ENCODE measurements at places on chromosomes 2 and 18.

DNA sequence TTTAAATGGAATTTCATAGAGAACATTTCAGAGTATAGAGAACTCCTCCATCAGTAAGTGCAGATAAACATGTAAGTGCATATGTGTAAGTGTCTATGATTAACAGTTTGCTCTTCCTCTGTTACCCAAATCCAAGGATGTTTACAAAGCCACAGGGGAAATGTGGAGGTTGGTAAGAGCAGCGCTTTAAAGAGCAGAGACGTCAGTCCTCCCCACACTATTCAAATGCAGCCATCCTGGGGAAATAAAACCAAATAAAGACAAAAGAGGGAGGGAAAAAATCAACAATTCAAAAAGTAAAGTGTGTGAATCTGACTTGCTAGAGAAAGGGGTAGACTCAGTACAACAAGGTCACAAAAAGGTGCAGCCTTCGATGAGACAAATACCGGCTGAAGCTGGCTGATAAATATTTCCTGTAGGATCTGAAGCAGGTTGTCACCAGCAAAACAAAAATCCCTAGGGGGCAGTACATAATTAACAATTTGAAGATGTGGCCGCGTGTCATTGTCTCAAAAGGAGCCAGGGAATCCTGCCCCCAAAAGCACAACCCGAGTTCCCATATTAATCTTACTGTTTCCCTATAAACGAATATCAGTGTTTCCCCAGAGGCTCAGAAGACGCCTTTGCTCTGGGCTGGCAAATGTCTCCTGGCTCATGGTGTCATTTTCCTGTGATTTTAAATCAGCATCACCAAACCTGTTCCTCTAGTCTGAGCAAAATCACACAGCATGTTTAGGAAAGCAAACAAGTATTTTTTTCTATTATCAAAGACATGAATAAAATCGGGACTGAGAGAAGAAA lies 216.5 kb downstream of the CDCA7 start:
- peak; percentile 53 for DNase-seq

DNA sequence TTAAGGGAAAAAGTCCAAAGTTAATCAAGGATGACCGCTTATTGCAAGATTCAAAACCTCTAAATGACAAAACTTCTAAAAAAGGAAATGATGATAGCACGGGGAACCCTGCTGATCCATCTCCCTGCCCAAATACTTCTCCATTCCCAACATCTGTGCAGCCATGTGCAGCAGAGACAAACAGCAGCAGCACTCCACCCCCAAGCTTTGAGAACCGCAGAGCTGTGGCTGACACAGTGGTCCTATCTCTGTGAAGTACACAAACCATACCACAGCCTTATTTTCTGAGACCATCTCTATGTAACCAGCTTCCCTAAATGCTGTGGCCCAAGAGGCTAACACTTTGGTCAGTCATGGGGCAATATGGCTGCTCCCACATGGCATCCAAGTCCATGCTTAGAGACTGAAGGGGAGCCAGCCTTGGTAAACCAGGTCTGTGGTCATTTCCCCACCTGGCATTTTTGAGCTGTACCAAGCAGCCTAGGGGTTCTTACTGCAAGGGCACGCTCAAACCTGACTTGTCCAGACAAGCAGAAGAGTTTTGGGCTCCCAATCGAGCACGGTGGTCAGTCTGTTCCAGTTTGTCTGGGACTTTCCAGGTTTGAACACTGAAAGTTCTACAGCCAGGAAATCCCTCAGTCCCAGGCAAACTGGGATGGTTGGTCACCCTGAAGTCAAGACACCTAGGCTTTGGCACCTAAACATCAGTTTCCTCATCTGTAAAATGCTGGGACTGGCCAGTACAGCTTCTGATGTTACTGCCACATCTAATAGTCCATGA lies 17.1 kb upstream of the NFE2L2 start:
- no peak for DNase-seq

DNA sequence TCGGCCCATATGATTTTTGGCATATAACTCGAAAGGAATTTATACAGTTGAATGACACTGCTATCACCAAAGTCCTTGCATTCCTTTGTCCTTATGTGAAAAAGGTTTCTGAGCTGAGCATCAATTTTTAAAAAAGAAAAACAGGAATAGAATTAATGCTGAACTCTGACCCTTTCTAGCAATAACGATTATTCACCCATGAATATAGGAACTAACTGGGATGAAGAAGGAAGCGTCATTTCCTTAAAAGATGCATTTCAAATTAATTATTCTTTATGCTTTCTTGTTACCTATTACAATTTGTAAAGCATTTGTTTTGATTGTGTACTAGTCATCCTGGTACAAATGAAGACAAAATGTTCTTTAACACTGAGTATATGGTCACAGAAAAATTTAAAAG lies 19.3 kb downstream of the TMEM247 start:
- DNase-seq: no peak

DNA sequence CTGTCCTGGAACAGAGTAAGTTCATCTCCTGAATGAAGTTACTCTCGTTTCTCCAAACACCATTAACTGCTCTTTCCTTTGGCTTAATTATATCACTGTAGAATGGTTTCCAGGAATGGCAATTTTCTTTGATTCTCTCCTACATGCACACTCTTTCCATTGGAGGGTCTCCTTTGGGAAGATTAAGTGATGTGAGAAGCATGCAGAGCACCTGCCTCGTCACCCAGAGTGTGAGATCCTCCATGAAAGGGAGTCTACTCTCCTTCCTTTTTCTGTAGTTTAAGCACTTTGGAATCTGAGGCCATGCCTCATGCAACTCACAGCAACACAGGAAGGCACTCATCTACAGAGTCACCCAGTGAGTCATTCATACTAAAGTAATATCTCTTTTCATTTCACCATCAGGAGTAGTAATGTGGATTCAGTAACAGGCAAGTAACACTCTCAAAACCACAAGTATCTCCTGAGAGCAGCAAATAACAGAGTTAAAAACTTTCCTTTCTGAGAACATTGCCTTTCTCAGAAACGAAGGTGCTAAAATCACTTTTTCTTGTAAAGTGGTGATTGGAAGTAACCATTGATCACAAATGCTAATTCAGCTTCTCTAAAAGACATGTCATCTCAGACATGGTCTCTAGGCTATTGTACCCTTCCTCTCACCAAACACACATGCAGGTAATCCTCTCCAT lies 52.8 kb upstream of the IL1RL1 start:
- peak; percentile 97 for DNase-seq

DNA sequence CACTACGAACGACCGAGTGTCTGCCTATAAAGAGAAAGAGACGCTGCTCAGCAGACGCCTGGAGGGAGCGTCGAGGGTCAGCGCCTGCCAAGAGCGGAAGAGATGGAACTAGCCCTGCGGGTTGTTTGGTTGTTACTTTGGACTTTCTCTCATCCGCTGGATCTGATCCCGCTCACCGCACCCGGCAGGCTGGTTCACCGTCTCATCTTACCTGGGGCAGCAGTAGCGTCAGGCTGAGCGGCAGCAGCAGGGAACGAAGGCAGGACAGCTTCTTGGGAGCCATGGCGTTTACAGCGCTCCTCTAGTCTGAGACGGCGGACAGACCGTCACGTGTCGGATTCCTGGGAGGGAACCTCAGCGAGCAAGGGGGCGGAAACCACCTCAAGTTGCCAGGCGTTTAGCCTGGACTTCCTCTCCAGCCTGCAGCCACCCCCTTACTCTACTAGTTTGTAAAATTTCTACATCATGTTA lies 1.9 kb downstream of the GLB1L start:
- DNase-seq: peak; percentile 35

- no peak for DNase-seq
These were observed 6.8 kb upstream of the TOGARAM2 start for GRCh38 chr2:28974252-28974651.

DNA sequence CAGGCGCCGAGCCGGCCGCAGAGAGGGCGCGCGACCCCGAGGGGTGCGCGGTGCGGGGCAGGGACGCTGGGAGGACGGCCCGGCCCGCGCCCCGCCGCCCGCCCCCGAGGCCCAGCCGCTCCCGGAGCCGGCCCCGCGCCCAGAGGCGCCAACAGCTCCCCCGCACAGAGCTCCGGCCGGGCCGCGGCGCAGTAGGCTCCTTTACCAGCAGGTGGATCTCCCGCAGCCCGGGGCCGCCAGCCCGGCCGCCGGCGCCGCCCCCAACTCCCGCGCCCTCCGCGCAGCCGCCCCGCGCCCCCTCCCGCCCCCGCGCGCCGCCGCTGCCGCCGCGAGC lies 258 bp downstream of the MGAT4A start:
- no peak for DNase-seq

GRCh38 chr2:25204190-25204838 lies 35.9 kb upstream of the POMC start:
- DNase-seq: no peak

DNA sequence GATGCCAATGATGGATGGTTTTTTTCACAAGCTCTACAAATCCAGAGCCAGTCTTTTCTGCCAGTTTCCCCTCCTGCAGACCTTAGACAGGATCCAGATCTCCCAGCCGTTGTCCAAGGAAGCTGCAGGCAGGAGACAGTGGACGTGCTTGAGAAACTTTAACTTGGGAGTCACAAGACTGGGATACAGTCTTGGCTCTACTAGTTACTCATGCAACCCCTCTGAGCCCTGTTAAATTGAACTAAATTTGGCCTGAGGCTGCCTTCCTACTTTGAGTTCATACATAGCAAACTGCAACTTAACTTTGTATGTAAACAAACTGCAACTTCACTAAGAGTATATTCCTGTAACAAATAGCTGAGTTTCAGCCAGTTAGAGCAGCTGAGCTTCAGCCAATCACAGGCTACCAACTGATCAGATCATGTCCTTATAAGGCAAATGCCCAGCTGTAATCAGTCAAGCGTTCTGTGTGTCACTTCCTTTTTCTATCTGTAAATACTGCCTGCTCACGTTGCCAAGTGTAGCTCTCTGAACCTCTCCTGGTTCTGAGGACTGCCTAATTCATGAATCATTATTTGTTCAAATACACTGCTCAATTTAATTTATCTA lies 140.9 kb downstream of the CAPN13 start:
- peak; percentile 99 for DNase-seq

- DNase-seq: peak; percentile 62
These were observed 2.2 kb upstream of the KCNH7 start for GRCh38 chr2:162840598-162841246.

DNA sequence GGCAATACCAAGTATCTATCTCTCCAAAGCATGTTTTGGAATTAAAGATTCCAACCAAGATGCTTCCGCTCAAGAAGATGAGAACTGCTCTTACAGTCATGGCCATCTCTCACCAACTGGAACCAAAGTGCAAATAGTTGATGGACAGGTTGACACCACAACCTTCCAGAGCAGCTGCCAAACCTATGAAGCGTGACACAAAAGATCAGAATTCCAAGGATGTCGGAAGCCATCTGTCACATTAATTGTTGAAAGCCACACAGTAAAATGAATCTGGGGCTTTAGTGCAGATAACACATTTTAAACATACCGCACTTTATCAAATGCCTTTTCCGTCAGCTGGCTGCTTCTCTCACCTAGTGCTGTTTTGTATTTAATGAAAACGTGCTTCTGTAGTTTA lies 195.7 kb downstream of the CDH20 start:
- DNase-seq: no peak

DNA sequence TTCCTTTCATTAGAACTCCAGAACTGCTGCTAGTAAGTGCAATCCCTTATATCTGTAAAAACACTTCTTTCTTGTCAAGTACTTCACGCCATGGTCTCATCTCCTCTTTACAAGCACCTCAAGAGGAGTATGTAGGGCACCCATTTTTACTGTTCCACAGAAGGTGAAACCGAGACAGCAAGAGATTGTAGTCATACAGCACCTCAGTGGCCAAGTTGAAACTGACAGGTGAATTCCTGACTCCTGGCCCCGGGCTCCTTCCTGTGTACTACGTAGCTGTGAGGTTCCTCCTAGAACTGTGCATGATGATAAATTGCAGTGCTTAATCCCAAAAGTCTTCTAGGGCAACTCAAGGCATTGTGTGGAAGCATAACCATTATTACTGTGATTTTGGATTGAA lies 131.5 kb upstream of the MEIS1 start:
- no peak for DNase-seq

GRCh38 chr2:157592374-157592773 lies 36.3 kb downstream of the ACVR1C start:
- DNase-seq: no peak

DNA sequence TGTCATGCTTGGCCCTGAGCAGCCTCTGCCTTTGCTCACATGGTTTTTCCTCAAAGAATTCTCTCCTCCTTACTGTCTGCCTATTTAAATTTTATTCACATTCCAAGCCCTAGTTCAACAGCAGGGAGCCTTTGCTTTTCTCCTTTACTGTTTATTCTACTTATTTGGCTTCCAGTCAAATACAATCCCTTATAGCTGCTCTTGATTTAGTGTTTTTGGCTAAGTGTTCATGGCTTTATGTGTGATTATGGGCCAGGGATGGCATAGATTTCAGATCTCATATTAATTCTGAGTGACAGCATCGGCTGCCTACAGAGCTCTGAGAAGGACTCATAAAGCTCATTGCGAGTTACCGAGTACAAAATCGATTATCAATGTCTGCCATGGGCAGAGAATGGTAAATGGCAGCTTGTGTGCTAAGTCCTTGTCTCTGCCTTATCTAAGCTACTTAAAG lies 106.7 kb downstream of the METTL8 start:
- no peak for DNase-seq

GRCh38 chr2:170943041-170943440 lies 14.0 kb downstream of the GORASP2 start:
- DNase-seq: peak; percentile 25

DNA sequence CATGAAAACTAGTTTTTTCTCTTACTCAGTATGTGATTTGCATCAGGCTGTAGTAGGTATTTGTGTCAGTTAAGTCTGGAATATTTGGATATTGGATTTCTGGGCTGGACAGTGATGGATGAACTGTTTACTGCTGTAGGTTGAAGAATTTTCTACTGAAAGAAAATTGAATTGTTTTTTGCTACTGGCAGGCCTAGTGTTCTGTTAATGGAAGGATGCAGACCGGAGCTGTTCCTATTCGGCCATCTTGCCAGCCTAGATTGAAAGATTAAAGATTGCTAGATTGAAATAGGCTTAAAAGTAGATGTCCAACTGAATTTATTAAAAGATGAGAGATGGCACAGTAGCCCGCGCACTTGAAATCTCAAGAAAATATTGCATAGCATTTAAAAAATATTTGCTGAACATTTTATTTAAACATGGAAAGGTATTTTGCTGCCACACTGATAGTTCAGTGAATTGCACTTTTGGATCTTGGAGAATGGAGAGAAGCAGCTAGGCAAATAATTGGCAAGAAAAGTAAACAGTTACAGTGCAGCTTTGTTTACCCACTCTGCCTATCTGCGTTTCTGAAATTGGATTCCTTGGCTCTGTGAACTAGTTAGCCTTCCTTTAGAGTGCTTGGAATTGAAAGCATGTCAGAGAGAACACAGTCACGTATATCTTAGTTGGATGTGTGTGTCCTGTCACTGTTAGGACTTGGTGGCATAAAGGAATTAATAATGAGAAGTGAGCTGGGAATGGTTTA lies 54.1 kb downstream of the EPB41L5 start:
- DNase-seq: peak; percentile 12

DNA sequence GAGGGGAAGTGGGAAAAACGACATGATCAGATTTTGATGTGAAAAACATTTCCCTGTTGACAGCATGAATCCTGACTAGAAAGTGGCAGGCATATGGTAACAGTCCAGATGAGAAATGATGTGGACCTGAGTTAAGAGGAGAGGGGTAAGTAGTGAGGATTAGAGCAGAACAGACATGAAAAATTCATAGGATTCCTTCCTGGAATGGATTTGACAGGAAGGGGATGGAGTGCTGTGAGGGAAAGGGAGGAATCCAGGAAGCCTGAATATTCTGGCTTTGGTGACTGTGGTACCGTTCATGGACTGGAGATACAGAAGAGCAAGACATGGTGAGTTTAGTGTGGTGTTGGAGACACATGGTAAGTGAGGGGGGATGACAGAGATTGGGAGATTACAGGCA lies 115.4 kb downstream of the TMEM131 start:
- no peak for DNase-seq

- DNase-seq: no peak
These were observed 36.3 kb downstream of the OSGEPL1 start for GRCh38 chr2:189726271-189726670.
